Endodermal cell (in vitro differentiated cells): ENCODE measurements at places on chromosomes 13 and 19.

DNA sequence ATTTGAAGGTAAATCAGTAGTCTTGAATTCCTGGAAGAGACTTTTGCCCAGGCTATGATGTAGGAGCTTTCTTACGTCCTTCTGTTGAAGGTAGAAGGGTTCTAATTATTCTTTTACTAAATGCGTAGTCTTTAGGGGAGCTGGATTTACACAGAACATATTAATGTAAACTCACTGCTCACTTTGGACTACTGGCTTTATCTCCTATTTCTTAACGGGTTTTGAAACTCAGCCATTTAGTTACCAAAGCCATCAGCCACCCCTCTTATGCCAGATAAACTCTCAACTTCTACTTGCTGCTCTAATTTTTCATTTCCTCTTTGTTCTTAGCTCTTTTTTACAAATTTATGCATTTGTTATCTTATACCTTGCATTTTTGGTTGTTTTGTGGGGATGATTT lies 81.5 kb downstream of the FNDC3A start:
- no peak overlapping the region for H3K27ac ChIP-seq
- peaks cover 4% of the 10 kb centered on the region for H3K36me3 ChIP-seq
- H3K27me3 ChIP-seq, result no peaks in the 10 kb centered on the region
- no peak for DNase-seq
- H3K4me1 ChIP-seq, result no peaks in the 10 kb centered on the region

DNA sequence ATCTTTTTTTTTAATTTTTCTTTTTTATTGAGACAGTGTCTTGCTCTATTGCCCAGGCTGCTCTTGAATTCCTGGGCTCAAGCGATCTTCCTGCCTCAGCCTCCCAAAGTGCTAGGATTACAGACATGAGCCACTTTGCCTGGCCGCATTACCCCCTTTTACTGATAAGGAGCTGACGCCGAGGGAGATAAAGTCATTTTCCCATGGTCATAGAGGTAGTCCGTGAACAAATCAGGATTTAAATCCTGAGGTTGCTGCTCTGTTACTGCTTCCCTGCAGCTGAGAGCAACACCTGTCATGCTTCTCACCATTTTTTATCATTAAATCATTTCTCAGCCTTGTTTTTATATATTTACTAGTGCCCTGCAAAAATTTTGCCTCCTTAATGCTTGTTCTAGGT lies 7.4 kb downstream of the CYSLTR2 start:
- no peak overlapping the region for H3K4me3 ChIP-seq
- H3K4me1 ChIP-seq, result no peaks in the 10 kb centered on the region
- no peak for DNase-seq
- no peaks in the 10 kb centered on the region for H3K27me3 ChIP-seq
- H3K27ac ChIP-seq, result no peak overlapping the region

GRCh38 chr13:110641055-110642015 lies 26.0 kb downstream of the NAXD start:
- no peak overlapping the region for H3K4me3 ChIP-seq
- H3K27me3 ChIP-seq, result no peaks in the 10 kb centered on the region
- peak; percentile 41 for DNase-seq
- peak overlapping the region; percentile 24 for H3K27ac ChIP-seq
- peaks cover 18% of the 10 kb centered on the region for H3K4me1 ChIP-seq

DNA sequence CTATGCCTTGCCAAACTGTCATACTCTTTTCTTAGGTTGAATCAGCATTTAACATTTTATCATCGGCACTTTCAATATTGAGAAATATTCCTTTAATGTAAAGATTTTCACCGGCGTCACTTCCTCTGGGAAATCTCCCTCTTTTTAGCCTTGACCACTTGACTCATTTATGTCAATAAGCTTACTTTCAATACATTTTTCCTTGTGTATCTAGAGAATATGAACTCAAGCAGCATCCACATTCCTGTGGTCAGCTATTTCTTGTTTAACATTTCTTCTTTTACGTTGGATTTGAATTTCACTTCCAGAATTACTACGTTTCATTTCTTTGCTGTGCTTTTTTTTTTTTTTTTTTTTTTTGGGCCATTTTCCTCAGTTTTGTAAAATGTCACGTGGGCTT lies 271.2 kb upstream of the HTR2A start:
- no peaks in the 10 kb centered on the region for H3K36me3 ChIP-seq
- DNase-seq, result no peak
- H3K27me3 ChIP-seq, result no peaks in the 10 kb centered on the region
- no peak overlapping the region for H3K4me3 ChIP-seq
- no peak overlapping the region for H3K27ac ChIP-seq

DNA sequence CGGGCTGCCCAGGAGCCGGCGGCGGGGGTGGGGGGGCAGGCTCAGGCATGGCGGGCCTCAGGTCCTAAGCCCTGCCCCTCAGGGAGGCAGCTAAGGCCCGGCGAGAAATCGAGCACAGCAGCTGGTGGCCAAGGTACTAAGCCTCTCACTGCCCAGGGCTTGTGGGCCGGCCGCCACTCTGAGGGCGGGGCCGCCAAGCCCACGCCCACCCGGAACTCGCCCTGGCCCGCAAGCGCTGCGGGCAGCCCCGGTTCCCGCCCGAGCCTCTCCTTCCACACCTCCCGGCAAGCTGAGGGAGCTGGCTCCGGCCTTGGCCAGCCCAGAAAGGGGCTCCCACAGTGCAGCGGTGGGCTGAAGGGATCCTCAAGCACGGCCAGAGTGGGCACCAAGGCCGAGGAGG lies 33.1 kb downstream of the PCDH8 start:
- H3K4me1 ChIP-seq, result no peaks in the 10 kb centered on the region
- no peaks in the 10 kb centered on the region for H3K36me3 ChIP-seq
- DNase-seq, result peak; percentile 30
- H3K4me3 ChIP-seq, result no peak overlapping the region

DNA sequence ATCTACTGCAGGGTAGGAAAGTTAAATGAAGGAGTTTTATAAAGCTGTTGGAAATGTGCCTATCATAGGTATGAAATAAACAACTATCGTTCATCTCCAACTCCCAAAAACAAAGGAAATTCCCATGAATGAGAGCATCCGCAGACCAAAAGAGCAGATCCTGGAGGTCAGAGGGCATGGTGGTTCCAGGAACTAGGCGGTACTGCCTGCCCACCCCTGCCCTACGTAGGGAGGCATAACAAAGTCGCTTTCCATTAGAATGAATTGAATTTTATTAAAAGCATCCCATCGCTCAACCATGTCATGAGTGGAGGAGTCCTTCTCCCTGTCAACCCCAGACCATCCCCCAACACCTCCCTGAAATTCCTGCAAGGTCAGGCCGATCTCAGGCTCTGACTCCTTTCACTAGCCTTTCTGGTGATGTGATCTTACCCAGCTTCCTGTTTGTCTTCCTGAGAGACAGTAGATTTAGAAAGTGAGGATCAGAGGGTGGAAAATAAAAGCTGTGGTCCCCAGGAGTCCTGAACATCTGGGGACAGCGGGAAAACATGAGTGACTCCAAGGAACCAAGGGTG lies at the start of gene CLEC4M:
TSS of gene CLEC4M (plus strand) at position 525 of the 575 bp plus-strand sequence. CDS start at position 549, 24 bp downstream.
- no peaks in the 10 kb centered on the region for H3K36me3 ChIP-seq
- no peaks in the 10 kb centered on the region for H3K4me1 ChIP-seq
- H3K27me3 ChIP-seq, result no peaks in the 10 kb centered on the region
- H3K27ac ChIP-seq, result no peak within 1 kb of the TSS
- no peak within 1 kb of the TSS for H3K4me3 ChIP-seq

DNA sequence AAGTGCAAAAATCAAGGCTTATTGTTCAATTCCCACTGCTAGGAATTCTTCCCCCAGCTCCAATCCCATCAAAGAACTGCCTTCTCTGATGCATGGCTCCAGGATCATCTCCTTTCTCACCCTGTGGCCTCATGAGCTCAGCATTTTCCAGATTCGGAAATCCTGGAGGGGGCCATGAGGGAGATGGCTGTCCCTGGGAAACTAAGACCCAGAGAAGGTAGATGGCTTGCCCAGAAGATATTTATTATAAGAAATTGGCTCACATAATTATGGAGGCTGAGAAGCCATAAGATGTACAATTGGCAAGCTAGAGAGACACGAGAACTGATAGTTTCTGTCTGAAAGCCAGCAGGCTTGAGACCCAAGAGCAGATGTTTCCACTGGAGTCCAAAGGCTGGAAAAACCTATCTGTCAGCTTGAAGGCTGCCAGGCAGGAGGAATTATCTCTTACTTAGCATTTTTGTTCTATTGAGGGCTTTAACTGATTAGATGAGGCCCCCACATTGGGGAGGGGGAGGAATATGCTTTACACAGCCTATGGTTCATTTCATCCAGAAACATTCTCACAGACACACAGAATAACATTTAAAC lies 58.6 kb downstream of the GADD45B start:
- no peaks in the 10 kb centered on the region for H3K27me3 ChIP-seq
- no peaks in the 10 kb centered on the region for H3K36me3 ChIP-seq
- H3K4me1 ChIP-seq, result peaks cover 3% of the 10 kb centered on the region
- H3K27ac ChIP-seq, result no peak overlapping the region
- no peak for DNase-seq

DNA sequence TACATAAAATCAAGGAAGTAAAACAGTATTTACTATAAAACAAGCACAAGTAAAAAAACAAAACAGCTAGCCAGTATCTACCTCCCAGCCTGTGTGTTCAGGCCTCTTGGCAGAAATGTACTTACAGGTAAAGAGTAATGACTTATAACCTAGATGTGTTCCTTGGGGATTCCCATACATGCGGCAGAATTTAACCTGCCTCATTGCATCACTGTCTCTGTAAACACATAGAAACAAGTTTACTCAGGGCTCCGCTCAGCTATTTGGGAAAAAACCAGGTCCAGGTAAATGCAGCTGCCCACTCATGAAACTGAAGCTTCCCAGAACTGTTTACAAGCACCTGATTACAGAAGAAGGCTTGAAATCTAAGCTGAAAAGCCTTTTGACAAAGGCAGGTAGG lies 50.7 kb upstream of the SERP2 start:
- H3K4me3 ChIP-seq, result no peak overlapping the region
- no peaks in the 10 kb centered on the region for H3K36me3 ChIP-seq
- no peaks in the 10 kb centered on the region for H3K4me1 ChIP-seq
- DNase-seq, result no peak
- H3K27me3 ChIP-seq, result no peaks in the 10 kb centered on the region
- no peak overlapping the region for H3K27ac ChIP-seq

GRCh38 chr13:42377640-42378382 lies 105.9 kb downstream of the AKAP11 start:
- DNase-seq, result no peak
- no peaks in the 10 kb centered on the region for H3K4me1 ChIP-seq

DNA sequence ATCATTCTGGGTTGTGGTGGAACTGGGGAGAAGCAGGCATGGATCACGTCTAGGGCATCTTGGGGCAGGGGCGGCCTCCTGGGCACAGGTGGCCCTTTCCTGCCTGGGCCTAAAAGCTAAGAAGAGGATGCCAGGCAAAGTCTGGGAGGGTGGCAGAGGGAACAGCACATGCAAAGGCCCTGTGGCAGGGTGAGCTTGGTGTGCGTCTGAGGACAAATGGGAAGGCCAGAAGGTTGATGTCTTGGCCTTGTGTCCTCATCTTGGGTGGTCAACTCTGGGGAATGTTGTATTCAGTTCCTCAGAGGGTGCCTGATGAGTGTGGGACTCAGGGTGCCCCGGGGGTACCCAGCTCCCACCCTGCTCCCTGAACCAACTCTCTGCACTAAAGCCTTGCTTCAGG lies 5.4 kb upstream of the PLK5 start:
- no peaks in the 10 kb centered on the region for H3K4me1 ChIP-seq
- H3K4me3 ChIP-seq, result no peak overlapping the region
- H3K27ac ChIP-seq, result no peak overlapping the region
- no peak for DNase-seq

DNA sequence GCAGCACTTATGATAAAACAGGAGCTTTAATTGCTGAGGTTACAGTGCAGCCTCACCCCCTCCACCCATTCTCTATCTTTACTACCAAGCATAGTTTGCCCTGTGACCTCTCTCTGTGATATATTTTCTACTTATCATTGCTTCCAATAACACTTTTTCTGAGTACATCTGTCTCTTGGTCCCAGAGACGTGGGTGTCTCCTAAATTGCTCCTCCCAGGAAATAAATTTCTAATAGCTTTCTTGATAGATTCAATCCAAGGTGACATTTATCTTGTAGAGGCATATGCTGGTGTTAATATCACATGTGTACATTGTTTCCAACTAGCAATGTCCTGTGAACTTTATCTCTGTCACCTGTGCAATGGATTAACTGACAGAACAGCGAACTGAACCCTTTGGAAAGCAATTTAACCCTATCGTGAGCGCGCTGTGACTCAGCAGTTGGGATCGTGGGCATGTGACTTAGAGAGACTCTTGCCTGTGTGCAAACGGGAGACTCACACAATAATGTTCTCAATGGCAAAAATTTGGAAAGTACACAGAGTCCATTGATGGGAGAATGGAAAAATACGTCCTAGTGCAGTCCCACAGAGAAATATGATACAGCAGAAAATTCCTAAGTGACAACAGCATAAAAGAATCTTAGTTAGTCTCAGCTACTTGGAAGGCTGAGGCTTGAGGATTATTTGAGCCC lies 7.0 kb upstream of the MAP2K2 start:
- no peak overlapping the region for H3K4me3 ChIP-seq
- H3K4me1 ChIP-seq, result no peaks in the 10 kb centered on the region
- no peak overlapping the region for H3K27ac ChIP-seq
- no peaks in the 10 kb centered on the region for H3K27me3 ChIP-seq

GRCh38 chr13:50456111-50456510 lies 387.4 kb downstream of the DLEU7 start:
- no peak overlapping the region for H3K4me3 ChIP-seq
- no peaks in the 10 kb centered on the region for H3K27me3 ChIP-seq
- H3K36me3 ChIP-seq, result no peaks in the 10 kb centered on the region
- H3K27ac ChIP-seq, result no peak overlapping the region
- no peak for DNase-seq

GRCh38 chr13:103284466-103284865 lies 218.2 kb upstream of the SLC10A2 start:
- no peak overlapping the region for H3K27ac ChIP-seq
- H3K4me3 ChIP-seq, result no peak overlapping the region
- H3K4me1 ChIP-seq, result peaks cover 8% of the 10 kb centered on the region
- no peaks in the 10 kb centered on the region for H3K27me3 ChIP-seq
- no peak for DNase-seq

DNA sequence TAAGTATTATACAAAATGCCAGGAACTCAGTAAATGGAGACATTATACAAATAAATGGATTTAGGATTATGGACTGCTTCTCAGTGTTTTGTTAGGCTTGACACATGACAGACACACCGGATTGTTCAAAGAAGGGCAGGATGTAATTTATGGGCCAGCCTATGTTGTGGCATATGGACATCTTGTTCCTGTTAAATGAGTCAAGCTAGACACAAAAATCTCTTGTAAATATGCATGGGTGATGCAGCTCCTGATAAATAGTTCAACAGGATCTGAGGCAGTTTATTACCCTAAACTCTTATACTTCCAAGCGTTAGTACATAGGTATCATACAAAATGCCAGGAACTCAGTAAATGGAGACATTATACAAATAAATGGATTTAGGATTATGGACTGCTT lies 502.3 kb downstream of the TBC1D4 start:
- no peaks in the 10 kb centered on the region for H3K4me1 ChIP-seq
- no peak overlapping the region for H3K4me3 ChIP-seq
- DNase-seq, result no peak
- no peaks in the 10 kb centered on the region for H3K27me3 ChIP-seq
- H3K36me3 ChIP-seq, result no peaks in the 10 kb centered on the region

- H3K36me3 ChIP-seq, result peaks cover 64% of the 10 kb centered on the region
- no peak overlapping the region for H3K27ac ChIP-seq
- no peak overlapping the region for H3K4me3 ChIP-seq
- no peaks in the 10 kb centered on the region for H3K4me1 ChIP-seq
Observed at GRCh38 chr13:36954542-36954941, 34.5 kb upstream of the SMAD9 start.
